ENCODE measurements at places on chromosomes 1 and 21.

GRCh38 chr1:48790397-48790796, 13.7 kb upstream of the BEND5 start:
- no peak for DNase-seq

GRCh38 chr1:29811247-29811646, 574.9 kb downstream of the PTPRU start:
- no peak for DNase-seq

DNA sequence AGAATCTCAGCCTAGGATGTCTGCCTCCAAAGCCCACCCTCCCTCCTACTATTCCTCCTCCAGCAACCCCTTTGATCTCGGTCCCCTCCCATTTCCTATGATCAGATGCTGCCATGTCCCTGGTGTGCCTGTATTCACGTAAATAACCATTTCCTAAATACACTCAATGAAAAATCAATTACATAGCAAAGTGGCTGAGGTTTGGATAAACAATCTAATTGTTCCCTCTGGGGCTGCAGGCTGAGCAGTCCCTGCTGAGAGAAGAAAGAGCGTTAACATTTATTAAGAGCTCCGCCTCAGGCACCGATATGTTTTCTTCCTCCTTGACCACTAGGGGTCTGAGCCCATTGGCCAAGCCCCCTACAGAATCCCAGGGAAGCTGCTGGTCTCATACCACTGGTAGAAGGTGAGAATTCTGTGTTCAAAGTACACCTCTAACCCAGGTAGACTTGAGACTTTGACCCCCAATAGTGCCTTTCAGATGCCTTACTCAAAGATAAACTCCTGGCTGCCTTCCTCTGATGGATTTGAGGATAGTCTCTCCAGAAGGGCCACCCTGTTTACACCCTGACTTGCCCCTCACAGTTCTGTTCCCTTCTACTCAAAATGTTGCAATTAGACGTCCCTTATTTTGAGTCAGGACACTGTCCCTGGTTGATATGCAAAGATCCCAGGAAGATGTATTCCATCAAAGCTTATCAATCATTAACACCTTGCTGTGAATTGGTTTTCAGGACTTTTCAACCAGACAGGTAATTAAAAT, 33.9 kb upstream of the CAMK1G start:
- no peak for DNase-seq

DNA sequence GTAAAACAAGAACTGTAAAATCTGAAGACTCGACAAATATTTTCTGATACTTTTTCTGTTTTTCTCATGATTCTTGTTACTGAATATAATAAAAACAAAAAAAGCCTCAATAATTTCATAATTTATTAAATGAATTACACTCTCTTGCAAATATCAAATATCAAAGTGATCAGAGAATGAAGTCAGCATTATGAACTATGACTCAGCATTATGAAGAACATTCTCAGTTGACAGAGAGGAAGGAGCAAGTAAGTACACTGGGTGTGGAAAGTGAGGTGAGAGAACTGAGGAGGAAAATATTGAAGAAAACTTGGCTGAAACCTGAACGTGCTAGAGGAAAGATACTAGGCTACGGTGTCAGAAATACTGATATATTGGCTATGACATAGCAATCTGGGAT, 529.5 kb downstream of the KCNT2 start:
- DNase-seq: no peak

GRCh38 chr1:208040821-208041297, 129.9 kb upstream of the CD34 start:
- DNase-seq: no peak

- DNase-seq: no peak
Observed at GRCh38 chr1:117363571-117364048, 3.6 kb upstream of the MAN1A2 start.

DNA sequence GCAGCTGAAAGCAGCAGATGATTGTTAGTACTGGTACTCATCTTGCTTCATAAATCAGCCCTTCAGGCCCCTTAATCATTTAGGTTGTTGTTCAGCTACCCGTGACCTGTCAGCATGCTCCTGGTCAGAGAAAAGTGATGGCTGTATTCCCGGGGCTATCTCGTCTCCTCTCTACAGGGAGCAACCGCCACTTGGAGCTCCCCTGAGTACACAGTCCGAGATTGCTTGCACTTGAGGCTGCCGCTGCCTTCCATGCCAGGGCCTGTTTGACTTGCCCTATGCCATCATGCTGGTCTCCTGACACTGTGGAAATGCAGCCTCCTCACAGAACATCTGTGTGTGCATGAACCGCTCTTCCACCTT, 97.5 kb downstream of the SPATA46 start:
- DNase-seq: no peak

DNA sequence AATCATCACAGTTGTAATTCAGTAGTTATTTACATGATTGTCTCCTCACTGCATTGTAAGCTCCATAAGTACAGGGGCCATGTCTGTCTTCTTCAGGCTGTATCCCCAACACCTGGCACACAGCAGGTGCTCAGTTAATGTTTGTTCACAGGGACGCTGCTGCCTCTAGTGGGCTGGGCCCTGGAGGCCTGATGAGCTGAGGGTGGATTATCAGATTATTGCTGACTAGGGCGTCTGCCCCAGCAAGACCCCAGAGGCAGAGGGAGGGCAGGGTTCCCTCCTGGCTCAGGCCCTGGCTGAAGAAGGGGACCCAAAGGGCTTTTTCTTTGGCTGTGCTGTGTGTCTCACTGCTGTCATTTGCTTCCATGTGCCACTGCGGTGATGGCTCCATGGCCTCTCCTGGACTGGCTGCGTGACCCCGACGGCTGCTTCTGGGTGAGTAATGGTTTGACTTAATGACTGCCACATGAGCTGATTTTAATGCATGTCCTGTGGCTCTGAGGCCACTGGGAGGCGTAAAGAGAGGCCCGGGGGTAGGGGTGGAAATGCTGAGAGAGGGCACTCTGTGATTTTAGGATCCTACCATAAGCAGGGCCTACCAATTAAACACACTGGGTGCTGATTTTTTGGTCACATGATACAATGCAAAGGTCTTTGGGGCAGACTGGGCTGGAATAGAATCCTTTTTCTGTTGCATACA, 20.8 kb upstream of the EPB41 start:
- no peak for DNase-seq

Data from right atrium auricular region (tissue), 2 donors.